ENCODE measurements at places on chromosomes 3 and 15.

DNA sequence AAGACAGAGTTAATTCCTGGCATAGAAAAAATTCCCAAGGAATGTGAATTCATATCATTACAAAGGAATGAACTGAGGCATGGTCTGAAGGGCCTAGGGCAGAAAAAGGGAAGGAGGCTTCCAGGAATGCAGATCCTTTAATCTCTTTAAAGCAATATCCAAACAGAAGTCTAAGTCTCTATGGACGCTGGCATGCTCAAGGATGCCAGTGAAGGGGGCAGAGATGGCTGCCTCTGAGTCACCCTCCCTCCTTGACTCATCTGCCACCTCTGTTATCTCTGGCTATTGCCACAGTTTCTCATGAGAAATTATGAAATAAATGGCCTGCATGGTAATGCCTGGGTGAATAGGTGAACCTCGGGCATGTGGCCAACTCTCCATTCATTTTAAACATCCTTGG, 96.3 kb upstream of the BCL6 start:
- no peaks in the 10 kb centered on the region for H3K4me1 ChIP-seq
- no peak overlapping the region for H3K4me3 ChIP-seq
- H3K27me3 ChIP-seq: no peaks in the 10 kb centered on the region
- no peak overlapping the region for H3K27ac ChIP-seq
- H3K36me3 ChIP-seq: no peaks in the 10 kb centered on the region
- no peak for DNase-seq

DNA sequence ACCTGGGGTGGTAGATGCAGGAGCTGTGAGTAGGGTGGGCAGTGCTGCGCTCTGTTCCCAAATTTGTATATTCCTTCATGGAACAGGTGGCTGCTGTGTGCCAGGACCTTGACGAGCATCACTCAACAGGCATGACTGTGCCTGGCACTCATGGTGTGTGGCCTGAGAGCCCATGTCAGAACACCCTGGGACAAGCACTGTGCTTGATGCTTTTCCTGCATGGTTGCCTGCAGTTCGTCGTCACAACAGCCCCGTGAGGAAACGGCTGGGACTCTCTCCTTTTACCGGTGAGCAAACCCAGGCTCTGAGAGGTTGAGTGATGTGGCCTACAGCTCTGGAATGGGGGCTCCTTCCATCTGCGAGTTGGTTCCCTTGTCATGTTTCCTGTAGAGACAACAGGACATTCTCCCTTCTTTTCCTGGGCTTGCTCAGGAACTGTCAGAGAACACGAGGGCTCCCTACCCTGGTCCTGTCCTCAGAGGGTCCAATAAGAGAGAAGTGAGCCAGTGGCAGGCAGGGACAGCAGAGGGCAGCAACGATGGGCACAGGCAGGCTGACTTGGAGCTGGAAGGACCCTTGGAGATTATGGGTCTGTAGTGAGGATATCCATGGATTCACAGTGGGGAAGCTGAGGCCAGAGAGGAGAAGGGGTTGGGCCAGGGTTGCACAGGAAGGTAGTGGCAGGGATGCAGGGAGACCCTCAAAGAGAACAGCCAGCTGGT, 37.4 kb downstream of the PRKCD start:
- peaks cover 4% of the 10 kb centered on the region for H3K36me3 ChIP-seq
- no peaks in the 10 kb centered on the region for H3K27me3 ChIP-seq
- H3K4me3 ChIP-seq: no peak overlapping the region
- DNase-seq: no peak
- H3K27ac ChIP-seq: no peak overlapping the region

GRCh38 chr3:64860536-64860870, 172.7 kb upstream of the ADAMTS9 start:
- DNase-seq: no peak
- no peaks in the 10 kb centered on the region for H3K27me3 ChIP-seq
- H3K27ac ChIP-seq: no peak overlapping the region
- no peaks in the 10 kb centered on the region for H3K4me1 ChIP-seq
- H3K36me3 ChIP-seq: no peaks in the 10 kb centered on the region

- no peak for DNase-seq
- peak overlapping the region; percentile 54 for H3K27ac ChIP-seq
- H3K4me1 ChIP-seq: peaks cover 44% of the 10 kb centered on the region
Observed at GRCh38 chr3:32453346-32453745, 49.3 kb downstream of the CMTM6 start.

DNA sequence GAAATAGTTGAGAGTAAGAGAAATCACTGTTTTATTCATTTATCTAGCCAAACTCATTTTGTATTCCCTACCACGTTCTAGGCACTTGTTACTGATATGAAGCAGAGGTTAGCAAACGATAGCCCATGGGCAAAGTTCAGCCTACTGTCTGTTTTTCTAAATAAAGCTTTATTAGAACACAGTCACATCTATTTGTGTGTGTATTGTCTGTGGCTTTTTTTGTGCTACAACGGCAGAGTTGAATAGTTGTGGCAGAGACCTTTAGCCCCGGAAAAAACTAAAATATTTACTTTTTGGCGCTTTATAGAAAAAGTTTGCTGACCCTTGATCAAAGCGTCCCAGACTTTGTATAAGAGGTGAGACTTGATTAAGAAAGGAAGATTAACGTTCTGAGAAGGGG, 289.1 kb upstream of the CFAP20DC start:
- no peaks in the 10 kb centered on the region for H3K27me3 ChIP-seq
- no peak overlapping the region for H3K27ac ChIP-seq
- no peak for DNase-seq
- no peaks in the 10 kb centered on the region for H3K36me3 ChIP-seq
- no peak overlapping the region for H3K4me3 ChIP-seq
- no peaks in the 10 kb centered on the region for H3K4me1 ChIP-seq

DNA sequence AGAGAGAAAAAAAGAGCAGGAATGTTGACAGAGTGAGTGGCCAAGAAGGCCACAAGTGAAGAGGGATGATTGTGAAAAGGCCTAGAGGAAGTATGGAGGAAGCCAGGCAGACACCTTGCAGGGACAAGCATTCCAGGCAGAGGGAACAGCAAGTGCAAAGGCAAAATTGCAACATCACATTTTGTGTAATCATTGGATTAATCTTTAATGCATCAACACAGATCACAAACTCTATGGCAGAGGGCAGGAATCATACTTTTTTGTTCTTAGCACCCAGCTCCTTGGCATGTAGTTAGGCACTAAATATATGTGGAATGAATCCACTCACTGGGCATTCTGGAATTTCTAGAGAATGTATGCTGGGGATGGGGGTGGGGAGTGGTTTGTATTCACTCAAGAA, 312.1 kb upstream of the PROK2 start:
- H3K4me3 ChIP-seq: no peak overlapping the region
- H3K4me1 ChIP-seq: peaks cover 3% of the 10 kb centered on the region
- no peak overlapping the region for H3K27ac ChIP-seq

DNA sequence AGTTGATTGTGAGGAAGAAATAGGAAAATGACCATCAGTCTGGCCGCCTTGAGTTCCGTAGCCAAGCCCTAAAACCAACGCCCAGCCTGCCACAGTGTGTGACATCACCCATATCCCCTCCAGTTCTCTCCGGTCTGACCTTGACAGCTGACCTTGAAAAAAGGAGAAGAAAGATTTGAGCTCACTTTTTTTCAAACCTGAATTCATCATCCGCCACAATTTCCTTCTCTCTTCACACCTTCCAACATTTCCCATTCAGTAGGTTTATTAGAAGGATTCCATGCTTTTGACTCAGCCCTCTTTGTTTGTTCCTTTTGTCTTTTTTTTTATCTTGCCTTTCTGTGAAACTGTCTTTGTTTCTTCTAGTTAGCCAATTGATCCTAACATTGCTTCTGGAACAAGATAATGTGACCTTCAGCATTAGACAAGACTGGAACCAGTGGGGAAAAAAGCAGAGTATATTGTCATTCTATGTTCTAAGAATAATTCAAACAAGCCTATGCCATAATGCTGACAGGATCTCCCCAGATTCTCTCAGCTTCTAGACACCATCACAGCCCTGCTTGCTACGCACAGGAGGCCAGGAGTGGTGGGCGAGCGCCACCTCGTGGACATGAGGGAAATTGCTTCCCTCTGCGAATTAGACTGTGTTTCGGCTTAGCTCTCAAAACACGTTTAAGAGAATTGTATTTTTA, 283.1 kb downstream of the FGF12 start:
- no peak overlapping the region for H3K4me3 ChIP-seq
- H3K27me3 ChIP-seq: no peaks in the 10 kb centered on the region
- no peak for DNase-seq
- no peak overlapping the region for H3K27ac ChIP-seq
- H3K4me1 ChIP-seq: no peaks in the 10 kb centered on the region

- no peak overlapping the region for H3K4me3 ChIP-seq
- H3K27ac ChIP-seq: no peak overlapping the region
- no peak for DNase-seq
- H3K36me3 ChIP-seq: no peaks in the 10 kb centered on the region
Observed at GRCh38 chr3:132032959-132033358, 1.9 kb downstream of the CPNE4 start.

- no peaks in the 10 kb centered on the region for H3K36me3 ChIP-seq
- DNase-seq: no peak
- no peaks in the 10 kb centered on the region for H3K4me1 ChIP-seq
- no peaks in the 10 kb centered on the region for H3K27me3 ChIP-seq
- no peak overlapping the region for H3K4me3 ChIP-seq
- no peak overlapping the region for H3K27ac ChIP-seq
Observed at GRCh38 chr3:146313746-146314111, 62.8 kb upstream of the PLSCR4 start.

DNA sequence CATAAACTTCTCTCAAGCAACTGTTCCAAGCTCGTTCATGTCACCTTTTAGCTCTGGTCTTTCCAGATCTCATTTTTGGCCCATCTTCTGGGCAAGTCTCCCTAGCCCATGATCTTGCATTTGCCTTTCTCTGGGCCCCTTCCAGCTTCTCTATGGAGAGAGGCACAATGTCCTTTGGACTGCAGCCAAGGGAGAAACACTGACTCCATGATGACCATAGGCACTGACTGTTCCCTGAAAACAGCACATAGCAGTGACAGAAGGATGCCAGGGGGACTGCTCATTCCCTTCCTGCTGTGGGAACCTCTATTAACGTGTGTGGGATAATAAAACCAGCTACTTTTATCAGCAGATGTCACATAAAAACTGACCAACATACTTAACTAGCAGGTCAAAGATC, 60.3 kb downstream of the STRIT1 start:
- DNase-seq: no peak
- H3K36me3 ChIP-seq: no peaks in the 10 kb centered on the region
- no peaks in the 10 kb centered on the region for H3K27me3 ChIP-seq
- no peak overlapping the region for H3K4me3 ChIP-seq
- H3K27ac ChIP-seq: no peak overlapping the region

GRCh38 chr3:111362381-111363009, 179.5 kb upstream of the CD96 start:
- H3K27me3 ChIP-seq: no peaks in the 10 kb centered on the region
- H3K4me1 ChIP-seq: no peaks in the 10 kb centered on the region
- no peak overlapping the region for H3K4me3 ChIP-seq

GRCh38 chr3:53229171-53229570, 26.7 kb downstream of the TKT start:
- DNase-seq: no peak
- H3K4me1 ChIP-seq: no peaks in the 10 kb centered on the region
- H3K27ac ChIP-seq: no peak overlapping the region
- H3K4me3 ChIP-seq: no peak overlapping the region

- no peaks in the 10 kb centered on the region for H3K4me1 ChIP-seq
- H3K36me3 ChIP-seq: peaks cover 77% of the 10 kb centered on the region
- H3K4me3 ChIP-seq: no peak overlapping the region
Observed at GRCh38 chr3:128070898-128071591, 18.8 kb downstream of the SEC61A1 start.

DNA sequence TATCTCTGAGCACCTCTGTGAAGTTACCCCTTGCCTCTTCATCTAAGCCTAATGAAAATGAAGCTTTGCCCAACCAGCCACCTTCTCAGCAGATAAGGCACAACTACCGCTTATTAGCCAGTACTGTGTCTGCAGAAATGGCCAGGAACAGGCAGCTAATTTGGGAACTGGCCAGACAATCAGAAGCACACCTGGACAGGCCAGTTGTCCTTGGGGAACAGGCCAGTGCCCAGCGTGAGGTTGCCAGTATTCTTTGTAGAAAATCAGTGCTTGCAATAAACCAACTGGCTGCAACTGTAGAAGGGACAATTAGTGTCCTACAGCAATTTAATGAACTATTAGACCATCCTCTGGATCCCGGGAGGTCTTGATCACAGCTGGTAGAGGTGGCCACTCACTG, 10.4 kb upstream of the TMEM87A start:
- no peak for DNase-seq
- H3K36me3 ChIP-seq: peaks cover 45% of the 10 kb centered on the region

DNA sequence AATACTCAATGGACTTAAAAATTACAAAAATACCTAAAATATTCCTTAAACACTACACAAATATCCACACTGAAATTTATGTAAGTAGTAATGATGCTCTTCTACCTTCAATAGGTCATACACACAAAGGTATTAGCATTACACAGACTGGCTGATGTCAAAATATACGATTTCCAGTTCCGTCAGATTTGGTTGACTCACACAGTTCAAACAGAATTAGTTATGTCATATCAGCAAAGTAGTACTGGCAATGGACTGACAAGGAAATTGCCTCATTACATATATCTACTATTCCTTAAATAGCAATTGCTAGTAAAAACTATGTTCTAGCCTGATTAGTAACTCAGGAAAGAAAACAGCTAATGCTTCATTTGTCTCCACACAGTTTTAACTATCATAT, 70.8 kb downstream of the ADAM10 start:
- H3K4me1 ChIP-seq: no peaks in the 10 kb centered on the region
- H3K27ac ChIP-seq: no peak overlapping the region
- no peak overlapping the region for H3K4me3 ChIP-seq
- no peaks in the 10 kb centered on the region for H3K27me3 ChIP-seq
- DNase-seq: no peak

DNA sequence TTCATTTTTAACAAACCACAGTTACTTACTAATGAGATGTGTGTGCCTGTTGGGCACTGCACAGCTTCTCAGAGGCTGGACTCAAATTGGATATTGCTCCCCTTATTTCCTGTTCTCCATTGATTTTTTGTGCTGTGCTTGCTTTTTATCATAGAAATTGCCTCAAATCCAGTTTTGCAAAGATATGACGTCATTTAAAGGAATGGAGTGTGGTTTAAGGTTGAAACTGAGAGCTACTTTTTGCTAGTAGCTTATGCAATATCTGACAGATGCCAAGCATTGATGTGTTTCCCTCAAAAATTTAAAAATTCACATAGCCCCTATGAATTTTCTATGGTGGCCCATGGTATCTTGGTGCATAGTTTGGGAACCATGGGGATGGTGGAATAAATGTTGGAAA, 67.7 kb upstream of the ROPN1 start:
- no peak overlapping the region for H3K4me3 ChIP-seq
- H3K27me3 ChIP-seq: no peaks in the 10 kb centered on the region
- H3K4me1 ChIP-seq: no peaks in the 10 kb centered on the region

GRCh38 chr3:134368751-134369105, 5.5 kb downstream of the AMOTL2 start:
- H3K36me3 ChIP-seq: no peaks in the 10 kb centered on the region
- H3K4me1 ChIP-seq: peaks cover 15% of the 10 kb centered on the region
- no peak overlapping the region for H3K27ac ChIP-seq
- H3K4me3 ChIP-seq: no peak overlapping the region
- DNase-seq: no peak

- peaks cover 24% of the 10 kb centered on the region for H3K4me1 ChIP-seq
- no peak for DNase-seq
- H3K27ac ChIP-seq: no peak overlapping the region
- no peaks in the 10 kb centered on the region for H3K27me3 ChIP-seq
- no peak overlapping the region for H3K4me3 ChIP-seq
- H3K36me3 ChIP-seq: no peaks in the 10 kb centered on the region
Observed at GRCh38 chr15:94235646-94236045, 4.3 kb downstream of the MCTP2 start.

All from naive thymus-derived CD4-positive, alpha-beta T cell (primary cell).